T1000 (cell line): ENCODE measurements at places on chromosomes 16 and 17.
A peak's percentile ranks its signal among the peaks of the same experiment; 100 is the strongest.

GRCh38 chr16:2328428-2328827 is 12.1 kb downstream of the ABCA3 start:
- no peak for DNase-seq

- no peak for DNase-seq
These were observed 13.5 kb downstream of the TRIM37 start for GRCh38 chr17:59093145-59093701.

DNA sequence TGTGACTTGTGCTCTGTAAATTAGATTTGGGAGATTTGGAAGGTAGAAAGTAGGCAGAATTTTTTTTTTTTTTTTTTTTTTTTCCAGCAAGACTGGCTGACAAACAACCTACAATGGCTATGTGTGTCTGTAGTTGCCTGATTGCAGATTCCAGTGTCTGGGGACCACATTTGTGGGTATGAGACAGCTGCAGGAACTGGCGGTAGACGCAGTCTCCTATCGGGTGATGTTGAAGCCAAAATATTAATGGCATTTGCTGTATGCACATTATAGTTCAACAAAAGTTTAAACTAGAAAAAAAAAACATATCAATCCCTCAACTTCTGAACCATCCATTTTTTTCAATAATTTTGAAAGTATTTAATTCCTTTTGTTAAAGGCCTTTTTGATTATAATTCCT is 665.2 kb downstream of the TOX3 start:
- DNase-seq, result no peak

DNA sequence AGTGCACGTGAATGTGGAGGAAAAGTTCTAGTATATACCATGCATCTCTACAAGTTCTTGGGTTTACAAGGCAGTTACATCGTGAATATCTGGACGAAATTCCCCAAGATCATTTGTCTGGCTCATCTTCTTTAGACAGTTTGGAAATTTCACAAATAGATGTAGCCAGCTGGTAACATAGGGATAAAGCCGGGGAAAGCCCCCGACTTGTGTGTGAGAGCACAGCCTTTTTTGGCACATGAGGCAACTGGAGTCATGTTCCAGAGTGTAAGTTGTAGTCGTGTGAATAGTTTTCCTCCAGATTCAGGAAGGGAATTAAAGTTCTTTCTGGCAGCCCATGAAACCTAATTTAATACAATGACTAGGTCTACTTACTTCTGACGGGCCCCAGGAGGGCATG is 62.3 kb downstream of the MARCHF10 start:
- no peak for DNase-seq

DNA sequence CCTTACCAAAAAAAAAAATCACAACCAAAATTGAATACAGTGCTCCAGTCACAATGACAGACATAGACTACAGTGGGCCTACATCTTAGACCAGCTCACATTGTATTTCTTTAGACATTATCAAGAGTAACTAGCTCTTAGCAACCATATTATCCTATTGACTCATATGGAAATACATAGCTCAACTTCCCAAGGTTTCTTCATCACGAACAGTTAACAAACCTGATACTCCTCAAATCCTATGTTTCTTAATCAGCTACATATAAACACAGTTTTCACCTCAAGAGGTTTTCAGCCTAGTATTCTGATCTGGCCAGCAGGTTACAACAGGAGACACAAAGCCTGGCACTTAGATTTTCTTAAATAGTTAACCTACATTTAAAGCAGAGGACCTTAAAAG is 29.7 kb downstream of the CMC2 start:
- no peak for DNase-seq

GRCh38 chr17:50558091-50558490 is 2.4 kb upstream of the CACNA1G start:
- no peak for DNase-seq

- DNase-seq, result no peak
These were observed 223.2 kb upstream of the PSMD7 start for GRCh38 chr16:74073456-74073855.

DNA sequence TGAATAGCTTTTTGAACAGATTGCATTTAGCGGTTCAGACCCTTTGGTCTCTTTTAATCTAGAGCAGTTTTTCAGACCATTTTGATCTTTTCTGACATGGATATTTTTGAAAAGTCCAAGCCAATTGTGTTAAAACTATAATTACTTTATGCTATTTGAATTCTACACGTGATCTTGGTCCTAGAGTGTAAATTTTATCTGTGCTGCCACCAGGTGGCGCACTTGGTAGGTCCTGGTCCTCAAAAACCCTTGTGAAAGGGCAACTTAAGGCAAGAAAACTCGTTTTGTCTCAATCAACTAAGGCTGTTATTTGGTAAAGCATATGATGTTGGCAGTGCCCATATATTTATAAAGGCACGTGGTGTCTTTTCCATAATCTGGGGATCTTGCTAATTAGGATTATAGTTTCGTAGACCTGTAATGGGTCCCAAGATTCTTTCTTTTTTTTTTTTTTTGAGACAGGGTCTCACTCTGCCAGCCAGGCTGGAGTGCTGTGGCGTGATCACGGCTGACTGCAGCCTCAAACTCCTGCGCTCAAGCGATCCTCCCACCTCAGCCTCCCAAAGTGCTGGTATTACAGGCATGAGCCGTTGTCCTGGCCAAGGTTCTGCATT is 43.9 kb upstream of the TEX2 start:
- DNase-seq, result peak; percentile 59

- no peak for DNase-seq
These were observed 17.2 kb upstream of the RSL1D1 start for GRCh38 chr16:11868412-11868980.

DNA sequence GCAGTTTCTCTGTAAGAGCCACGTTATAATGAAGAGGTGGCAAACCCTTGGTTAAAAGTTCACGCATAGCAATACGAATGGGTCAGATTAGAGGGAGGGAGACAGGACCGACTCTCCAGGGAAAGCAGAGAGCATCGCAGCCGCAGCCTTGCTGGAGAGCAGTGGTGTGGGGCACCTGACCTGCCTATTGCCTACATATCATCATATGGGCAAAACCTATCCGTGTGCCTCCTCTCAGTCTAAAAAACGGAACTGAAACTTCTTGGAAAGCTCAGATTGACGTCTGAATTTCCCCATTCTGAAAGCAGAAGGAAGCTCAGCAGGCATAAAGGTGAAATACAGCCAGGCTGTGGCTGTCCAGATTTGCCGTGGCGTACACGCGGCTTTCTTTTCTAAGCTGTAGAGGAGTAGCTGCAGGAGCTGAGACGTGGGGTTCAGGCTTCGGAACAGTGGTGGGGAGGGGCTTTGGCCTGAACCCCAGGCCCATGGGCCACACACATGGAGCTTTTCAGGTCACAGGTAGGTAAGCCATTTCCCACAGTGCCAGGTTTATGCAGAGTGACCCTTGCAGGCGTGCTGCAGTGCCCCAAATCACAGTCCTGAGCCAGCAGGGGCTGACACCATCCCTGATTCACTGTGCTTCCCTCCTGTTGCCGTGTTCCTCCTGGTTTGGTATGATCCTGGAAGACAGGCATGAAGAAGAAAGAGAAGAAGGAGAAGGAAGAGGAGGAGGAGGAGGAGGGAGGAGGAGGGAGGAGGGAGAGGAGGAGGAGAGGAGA is 41.6 kb upstream of the TNRC6C start:
- no peak for DNase-seq

DNA sequence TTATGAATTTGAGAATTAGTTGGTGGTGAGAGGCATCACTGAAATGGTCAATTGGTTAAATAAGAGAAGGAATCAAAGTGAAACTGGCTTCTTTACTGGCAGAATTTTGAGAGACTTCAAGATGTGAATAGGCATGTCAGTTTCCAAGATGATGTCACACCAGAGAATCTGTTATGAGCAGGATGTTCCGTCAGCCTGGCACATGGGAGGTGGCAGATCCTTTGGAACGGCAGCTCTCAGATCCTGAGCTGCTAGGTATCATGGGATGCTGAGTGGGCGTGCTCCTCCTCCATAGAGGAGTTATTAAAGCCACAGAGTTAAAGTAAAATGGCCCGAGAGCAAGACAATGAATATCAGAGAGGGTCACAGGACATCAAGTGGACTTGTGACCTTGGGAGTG is 444.3 kb upstream of the HSBP1 start:
- DNase-seq, result no peak

DNA sequence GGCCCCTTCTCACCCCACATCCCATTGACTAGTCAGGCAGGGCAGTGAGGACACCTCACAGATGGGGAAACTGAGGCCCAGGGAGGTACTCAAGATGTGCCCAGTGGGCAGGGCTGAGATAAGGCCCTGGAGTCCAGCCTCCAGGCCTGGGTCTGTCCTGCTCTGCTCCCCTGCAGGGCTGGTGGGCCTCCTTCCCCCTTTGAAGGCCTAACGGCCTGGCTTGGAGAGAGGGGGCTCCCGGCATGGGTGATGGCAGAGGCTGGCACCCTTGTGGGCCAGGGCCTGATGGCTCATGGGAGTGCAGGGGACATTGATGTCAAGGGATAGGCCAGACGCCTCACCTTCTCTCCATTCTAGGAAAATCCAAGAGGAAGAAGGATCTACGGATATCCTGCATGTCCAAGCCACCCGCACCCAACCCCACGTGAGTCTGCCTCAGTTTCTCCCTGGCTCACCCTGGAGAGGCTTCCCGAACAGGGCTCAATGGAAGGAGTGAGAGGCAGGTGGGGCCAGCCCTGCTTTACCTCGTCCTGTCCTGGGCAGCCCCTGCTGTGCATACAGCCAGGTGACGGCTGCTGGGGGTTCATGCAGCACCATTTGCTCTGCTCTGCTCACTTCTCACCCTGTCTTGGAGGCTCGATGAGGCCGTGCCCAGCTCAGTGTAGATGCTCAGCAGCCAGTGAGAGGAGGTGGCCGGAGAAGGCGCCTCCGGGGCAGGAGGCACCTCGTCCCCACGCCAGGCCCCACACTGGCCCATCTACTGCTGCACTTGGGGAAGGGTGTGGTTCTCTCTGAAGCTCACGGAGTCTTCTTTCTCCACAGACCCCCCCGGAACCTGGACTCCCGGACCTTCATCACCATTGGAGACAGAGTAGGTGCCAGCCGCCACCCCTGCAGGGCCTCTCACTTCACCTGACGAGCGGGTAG is 13.8 kb downstream of the MAP2K3 start:
- DNase-seq, result no peak

- no peak for DNase-seq
These were observed 16.3 kb downstream of the ALOX15 start for GRCh38 chr17:4625181-4625617.

DNA sequence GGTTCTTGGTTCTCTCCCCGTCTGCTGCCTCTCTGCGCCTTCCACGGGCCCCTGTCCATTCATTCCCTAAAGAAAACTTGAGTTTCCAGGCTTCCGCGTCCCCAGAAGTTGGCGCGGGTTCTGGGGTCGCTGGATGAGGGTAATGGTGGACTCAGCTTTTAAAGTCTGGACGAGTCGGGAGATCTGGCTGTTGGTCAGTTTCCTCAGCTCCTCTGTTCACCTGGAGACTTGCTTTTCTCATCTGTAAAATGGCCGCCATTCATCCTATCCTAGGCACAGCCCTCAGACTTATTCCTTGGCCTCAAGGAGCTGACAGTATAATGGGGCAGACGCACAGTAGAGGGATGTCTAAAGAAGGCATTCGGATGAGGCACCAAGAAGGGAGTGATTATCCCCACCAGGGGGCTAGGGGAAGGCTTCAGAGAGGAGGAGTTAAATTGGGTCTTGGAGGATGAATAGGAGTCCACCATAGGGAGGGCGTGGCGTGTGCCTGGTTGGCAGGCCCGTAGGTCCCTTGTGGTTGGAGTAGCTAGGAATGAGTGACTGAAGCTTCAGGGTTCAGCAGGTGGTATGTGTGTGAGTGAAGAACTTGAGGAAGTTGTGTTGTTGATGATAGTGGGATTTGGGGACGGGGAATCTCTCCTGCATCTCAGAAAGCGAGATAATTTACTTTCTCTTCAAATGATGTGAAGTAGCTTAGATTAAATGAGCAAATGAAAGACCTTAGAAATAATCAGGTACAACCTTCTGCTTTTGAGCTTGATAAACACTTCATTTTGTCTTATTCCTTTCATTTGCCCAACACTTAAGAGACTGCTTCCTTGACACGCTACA is 652 bp downstream of the VPS35L start:
- DNase-seq, result no peak
